ENCODE measurements at places on chromosomes 3 and 15. TPM values are rescaled to one million over a fixed set of nuclear protein-coding genes. Genes with fewer than 3 reads are reported as not detected.

GRCh38 chr15:50424066-50424890, at the start of gene USP8:
USP8 (plus strand) TSS chr15:50424405; CDS start chr15:50439074, 14,669 bp downstream.
- peak; percentile 98 for DNase-seq

GRCh38 chr15:44584162-44584749, 47.3 kb downstream of the EIF3J start:
- DNase-seq, result peak; percentile 19

DNA sequence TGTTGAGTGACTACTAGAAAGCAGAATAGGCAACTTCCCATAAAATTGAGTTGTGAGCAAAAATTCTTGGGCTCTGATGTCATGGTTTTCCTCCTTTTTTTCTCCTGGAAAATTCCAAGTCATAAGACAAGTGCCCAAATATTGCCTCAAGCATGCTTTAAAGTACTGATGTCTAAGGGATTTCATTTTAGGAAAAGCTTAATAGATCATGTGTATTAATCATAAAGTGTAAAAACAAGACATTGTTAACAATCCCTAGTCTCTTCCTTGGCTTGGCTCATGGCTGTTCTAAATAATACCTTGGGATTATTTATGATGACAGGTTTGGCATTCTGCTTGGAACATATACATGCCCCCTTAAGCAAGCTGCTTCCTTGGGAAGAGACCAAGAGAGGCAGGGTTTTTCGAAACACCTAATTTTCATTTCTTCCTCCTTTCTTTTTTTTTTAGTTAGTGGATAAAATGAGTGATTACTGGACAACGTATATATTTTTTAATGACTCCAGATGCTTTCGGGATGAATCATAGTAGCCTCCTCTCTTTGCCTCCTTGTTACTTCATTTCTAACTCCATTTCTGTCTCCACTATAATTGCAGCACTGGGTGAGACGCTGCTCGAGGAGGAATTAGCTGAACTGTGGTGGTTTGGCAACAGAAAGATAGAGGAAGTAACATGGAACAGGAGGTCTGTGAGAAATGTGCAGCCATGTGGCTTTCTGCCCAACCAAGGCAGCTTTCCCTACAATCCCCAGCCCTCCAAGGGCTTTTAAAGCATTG, 104.9 kb downstream of the TPRG1 start:
- peak; percentile 86 for DNase-seq

DNA sequence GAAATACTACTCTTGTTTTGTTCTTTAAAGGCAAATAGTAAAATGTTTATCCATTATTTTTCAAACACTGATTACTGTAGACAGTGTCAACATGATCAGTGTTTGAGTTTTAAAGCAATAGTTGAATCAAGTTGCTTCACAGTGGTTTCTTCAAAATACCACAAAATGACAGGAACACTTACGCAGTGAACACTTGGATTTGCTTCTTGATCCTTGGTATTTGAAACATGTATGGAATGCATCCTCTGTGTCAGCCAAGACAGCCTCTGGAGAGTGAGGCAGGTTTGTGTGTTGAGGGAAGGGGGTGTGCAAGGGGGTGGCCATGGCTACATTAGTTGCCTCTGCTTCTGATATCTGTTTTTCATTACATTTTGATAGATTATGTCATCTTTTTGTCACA, 413.0 kb downstream of the RBMS3 start:
- peak; percentile 83 for DNase-seq

GRCh38 chr3:181699171-181699903, 12.4 kb upstream of the SOX2 start:
- DNase-seq, result no peak

- DNase-seq, result peak; percentile 1
These were observed 783.3 kb upstream of the ARRDC4 start for GRCh38 chr15:97177151-97177577.

INKA1 gene
- 11.0 TPM for total RNA-seq

- no peak for DNase-seq
These were observed 29.4 kb downstream of the ZXDC start for GRCh38 chr3:126446301-126446700.

- no peak for DNase-seq
These were observed 77.2 kb upstream of the RNU6-1 start for GRCh38 chr15:67917037-67917436.

TMCO5A gene
- total RNA-seq, result not detected

DNA sequence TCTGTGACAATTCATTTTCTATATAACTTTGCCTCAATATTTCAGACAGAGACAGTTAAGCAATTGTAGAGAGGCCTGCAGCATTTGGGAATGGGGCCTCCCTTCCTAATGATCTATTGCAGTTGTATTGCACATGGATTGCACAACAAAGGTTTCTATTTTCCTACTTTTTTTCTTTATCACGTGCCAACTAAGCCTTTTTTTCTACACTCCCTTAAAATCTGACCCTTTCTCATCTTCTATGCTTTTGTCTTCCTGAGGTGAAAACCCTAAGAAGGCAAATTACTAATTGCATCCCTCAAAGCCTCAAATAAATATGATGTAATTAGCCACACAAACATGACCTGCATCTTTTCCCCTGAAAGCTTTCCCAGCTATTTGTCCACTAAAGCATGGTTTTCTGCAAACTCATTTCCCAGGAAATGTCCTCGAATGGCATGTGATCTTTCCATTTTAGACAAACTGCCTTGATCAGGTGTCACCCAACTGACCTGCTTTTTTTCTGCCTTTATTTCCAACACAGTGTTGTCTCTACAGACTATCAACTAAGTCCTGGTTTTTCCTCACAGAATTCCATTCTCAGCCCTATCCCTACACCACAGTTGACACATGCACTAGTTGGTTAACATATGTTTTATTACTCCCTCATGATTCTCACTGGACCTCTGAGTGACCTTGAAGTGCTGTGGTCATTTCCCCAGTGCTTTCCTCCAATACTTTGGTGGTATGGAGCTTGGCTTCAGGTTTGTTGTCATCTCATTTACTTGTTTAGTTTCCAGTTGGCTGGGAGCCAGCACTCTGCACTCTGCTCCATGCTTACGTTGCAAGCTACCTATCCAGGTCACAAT, 31.9 kb upstream of the TSC22D2 start:
- DNase-seq, result peak; percentile 83

ZBTB47 gene
- total RNA-seq, result 25.4 TPM

CCDC39 gene
- under 0.01 TPM for total RNA-seq

GRCh38 chr3:96430079-96430478, 384.3 kb upstream of the EPHA6 start:
- DNase-seq, result no peak

UROC1 gene
- total RNA-seq, result under 0.01 TPM

GOLGA8R gene
- total RNA-seq, result 1.3 TPM

AHSG gene
- not detected for total RNA-seq

GRCh38 chr3:46463868-46464241, 850 bp downstream of the LTF start:
- no peak for DNase-seq

- DNase-seq, result no peak
These were observed 60.9 kb upstream of the SPATA12 start for GRCh38 chr3:56999547-56999946.

DNA sequence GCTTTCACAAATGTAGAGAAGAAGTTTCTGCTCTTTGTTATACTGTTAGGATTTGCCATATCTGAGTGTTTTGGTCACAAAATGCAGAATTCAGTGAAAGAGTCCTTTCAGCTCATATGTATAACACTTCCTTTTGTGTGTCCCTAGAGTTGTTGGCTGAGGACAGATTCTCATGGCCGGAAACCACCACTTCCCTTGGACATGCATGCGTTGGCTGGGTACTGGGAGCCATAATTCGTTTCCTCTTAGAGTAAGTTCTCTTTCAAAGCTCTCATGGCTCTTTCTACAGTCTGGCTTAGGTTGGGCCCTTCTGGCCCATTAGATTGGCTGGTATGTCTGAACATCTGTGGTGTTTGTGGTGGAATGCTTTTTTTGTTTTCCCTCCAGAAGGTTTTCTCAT, 298.5 kb downstream of the DIPK2A start:
- DNase-seq, result no peak

CHRM5 gene
- under 0.01 TPM for total RNA-seq

FANCD2OS gene
- not detected for total RNA-seq
